Suppressor macrophage treated with lipopolysaccharide for 4 hours (primary cell): ENCODE measurements at places on chromosomes 11 and 22.

DNA sequence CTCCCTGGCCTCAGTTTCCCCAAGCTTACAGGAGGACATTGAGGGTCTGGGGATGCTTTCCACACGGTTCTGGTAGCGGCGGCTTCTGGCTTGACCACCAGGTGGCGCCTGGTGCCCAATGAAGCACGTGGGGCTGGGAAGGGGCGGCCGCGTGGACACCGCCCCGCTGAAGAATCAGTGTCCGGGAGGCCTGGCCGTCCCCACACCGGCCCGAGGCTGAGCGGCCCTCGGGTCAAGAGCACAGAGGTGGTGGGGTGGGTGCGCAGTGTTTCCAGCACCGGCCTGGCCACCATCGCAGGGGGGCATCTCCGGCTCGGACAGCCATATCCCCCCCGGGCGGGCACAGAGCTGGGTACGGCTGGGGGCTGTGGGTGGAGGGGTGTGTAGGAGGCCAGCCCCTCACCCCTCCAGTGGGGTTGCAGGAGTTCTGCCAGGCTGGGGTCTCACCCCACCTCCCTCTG is 27.8 kb upstream of the PPARA start:
- DNase-seq, result peak; percentile 82

- no peak for DNase-seq
Observed at GRCh38 chr11:133547808-133548494, 15.7 kb upstream of the OPCML start.

DNA sequence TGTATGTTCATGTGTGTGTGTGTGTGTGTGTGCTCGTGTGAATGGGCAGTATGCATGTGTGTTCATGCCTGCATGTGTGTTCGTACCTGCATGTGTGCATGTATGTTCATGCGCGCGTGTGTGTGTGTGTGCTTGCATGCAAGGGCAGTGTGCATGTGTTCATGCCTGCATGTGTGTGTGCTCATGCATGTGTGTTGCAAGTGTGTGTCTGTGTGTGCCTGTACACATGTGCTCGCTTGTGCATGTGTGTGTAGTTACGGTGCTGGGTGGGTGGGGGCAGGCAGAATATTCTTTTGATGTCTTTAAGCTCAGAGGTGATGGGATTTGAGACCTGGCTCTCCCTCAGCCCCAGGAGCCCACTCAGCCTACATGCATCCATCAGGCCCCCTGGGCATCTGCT is 822.1 kb downstream of the BRD1 start:
- no peak for DNase-seq

GRCh38 chr11:12275818-12276217 is 101.6 kb upstream of the PARVA start:
- DNase-seq, result no peak

- no peak for DNase-seq
Observed at GRCh38 chr11:100956351-100956750, 173.3 kb downstream of the PGR start.

DNA sequence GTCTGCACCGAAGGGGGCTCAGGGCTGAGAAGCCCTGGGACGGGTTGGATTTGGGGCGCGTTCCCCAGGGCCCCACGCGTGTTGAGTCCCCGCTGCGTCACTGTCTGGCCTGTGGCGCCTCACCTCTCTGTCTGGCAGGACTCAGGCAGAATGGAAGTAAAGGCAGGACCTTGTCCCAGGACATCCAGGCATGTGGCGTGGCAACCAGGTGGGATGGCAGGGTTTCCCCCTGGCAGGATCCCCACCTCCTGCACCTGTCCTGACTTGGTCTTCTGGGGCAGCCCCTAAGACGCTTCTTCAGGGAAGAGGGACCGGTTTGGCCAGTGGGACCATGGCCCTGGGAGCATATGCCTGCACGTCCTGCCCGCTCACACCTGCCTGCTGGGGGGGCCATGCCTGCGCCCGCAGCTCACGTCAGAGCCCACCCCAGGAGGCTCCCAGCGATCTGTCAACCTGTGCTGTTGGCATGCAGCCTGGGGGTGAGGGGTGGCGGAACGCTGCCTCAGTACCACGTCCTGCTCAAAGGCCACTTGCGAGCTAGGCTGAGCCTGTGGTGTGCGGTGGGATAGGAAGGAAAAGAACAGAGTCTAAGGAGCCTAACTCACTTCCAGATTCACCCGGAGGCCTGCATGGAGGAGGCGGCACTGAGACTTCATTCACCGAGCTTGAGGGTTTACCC is 72.7 kb downstream of the KCNQ1 start:
- DNase-seq, result no peak

DNA sequence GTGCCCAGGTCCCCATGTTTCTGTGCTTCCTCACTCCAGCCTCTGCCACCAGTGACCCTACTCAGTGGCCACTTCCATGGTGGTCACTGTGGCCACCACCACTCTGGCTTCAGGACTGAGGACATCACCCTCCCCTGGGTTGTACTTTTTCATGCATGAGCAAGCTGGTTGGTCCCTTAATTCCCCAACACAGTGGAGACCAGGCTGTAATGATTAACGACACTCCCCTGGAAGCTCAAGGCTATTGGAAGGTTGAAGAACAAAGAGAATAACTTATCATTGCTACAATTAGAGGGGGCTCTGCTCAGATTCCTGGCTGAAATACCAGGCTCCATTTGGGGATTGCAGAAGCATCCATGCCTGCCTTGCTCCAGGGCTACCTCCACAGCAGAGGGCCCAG is 10.5 kb downstream of the PLAAT4 start:
- DNase-seq, result no peak

DNA sequence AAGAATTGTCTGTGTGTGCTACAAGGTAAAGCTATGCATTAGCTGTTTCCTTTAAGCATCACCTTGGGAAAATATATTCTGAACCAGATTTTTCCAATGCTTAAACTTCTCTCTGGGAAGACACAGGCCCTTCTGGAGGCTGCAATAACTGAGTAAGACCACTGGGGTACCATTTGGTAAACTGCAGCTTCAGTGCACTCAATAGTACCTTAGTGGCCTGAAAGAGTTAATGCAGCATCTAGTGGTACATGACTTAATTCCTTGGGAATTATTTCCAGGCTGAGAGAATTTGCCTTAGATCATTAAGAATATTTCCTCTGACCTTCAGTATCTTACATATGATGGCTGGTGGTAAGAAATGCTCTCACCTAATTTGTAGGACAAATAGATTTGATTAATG is 727.4 kb downstream of the DLG2 start:
- no peak for DNase-seq

DNA sequence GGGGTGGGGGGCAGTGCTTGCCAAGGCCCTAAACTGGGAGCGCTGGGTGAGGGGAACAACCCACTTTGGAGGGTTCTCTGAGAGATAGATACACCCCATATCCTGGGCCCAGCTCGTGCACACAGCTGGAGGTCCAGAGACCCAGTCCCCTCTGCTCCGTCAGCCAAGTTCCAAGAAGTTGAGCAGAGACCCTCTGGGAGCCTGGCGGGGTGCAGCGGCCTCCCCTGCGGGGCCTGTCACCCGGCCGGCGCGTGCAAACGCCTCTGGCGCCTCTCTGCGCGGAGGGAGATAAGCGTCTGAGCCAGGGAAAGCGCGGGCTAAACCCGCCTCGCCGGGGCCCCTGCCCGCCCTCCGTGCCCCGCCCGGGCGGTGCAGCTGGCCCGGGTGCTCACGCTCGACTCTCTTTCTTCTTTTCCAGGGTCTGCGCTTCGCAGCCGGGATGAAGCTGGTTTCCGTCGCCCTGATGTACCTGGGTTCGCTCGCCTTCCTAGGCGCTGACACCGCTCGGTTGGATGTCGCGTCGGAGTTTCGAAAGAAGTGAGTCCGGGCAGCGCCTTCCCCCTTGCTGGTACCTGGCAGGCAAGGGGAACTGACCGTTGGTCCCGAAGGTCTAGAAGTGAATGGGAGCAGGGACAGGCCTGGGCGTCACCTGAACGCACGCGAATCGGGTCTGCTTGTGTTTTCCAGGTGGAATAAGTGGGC is 540 bp downstream of the ADM start:
- DNase-seq, result peak; percentile 62

DNA sequence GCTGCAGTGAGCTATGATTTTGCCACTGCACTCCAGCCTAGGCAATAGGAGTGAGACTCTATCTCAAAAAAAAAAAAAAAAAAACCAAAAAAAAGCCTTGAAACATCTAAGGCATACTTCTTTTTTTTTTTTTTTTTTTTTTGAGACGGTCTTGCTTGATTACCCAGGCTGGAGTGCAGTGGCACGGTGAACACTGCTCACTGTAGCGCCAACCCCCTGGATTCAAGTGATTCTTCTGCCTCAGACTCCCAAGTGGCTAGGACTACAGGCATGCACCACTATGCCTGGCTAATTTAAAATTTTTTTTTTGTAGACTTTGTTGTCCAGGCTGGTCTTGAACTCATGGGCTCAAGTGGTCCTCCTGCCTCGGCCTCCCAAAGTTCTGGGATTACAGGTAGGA is 19.5 kb downstream of the ARFGAP3 start:
- DNase-seq, result no peak

DNA sequence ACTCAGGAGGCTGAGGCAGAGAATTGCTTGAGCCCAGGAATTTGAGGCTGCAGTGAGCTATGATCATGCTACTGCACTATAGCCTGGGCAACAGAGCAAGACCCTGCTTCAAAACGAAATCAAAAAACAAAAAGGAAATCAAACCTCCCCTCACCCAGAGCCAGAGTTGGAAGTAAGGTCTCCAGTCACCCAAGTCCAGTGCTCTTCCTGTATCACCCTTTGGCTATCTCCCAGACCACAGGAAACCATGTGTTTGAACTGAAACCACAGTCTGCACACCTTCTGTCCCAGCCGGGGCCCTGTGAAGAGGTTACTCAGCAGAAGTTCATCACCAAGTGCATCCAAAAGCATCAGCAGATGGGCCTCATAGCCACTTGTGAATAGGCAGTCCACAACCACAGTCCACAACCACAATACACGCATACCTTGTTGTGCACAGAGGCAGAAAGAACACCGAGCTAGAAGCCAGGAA is 4.6 kb downstream of the MYH9 start:
- DNase-seq, result no peak

GRCh38 chr11:38460429-38460828 is 1862.4 kb upstream of the RAG2 start:
- no peak for DNase-seq

DNA sequence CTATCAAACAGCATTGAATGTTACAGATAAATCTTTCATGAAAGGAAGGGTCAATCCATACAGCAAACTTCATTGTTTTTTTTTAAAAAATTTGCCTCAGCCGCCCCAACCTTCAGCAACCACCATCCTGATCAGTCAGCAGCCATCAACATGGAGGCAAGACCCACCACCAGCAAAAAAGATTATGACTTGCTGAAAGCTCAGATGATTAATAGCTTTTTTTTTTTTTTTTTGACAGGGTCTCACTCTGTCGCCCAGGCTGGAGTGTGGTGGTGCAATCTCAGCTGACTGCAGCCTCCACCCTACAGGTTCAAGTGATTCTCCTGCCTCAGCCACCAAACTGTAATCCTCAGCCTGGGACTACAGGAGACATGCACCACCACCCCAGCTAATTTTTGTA is 18.0 kb upstream of the CD3E start:
- DNase-seq, result no peak

DNA sequence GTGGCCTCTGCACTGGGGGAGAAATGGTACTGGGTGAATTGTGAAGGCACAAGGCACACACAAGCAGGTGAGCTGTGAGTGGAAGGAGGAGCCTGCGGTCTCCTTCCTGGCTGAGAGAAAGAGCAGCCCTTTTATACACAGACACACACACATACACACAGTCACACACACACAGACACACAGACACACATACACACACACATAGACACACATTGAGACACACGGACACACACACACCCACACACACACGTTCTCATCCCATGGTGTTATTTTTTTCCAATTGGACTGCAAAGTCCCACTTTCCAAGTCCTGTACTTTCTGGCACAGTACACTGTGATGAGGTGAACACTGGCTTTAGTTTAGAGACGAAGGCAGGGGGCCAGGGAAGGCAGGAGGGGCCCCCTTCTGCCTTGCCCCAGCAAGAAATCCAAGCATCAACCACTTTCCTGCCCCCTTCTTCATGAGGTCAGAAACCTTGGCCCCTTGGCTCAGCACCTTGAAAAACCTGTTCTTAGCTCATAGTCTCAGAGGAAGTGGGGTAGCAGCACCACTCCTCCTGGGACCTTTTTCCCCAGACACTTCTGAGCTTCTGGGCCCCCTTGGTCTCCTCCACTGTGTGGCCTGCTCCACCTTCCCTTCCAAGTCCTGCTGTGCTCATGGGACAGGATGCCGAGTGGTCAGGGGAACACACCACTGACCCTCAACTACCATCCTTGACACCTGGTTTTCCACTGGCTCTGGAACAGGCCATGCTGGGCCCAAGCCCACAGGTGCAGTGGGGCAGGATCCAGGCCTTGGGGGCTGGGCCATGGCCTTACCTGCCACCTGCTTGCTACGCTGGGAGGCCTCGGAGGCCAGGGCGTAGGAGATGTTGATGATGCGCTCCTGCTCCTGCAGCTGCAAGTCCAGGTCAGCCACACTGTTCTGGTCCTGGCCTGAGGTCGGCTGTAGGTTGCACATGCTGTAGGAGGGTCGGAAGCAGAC is 43.8 kb downstream of the C11orf58 start:
- DNase-seq, result no peak

DNA sequence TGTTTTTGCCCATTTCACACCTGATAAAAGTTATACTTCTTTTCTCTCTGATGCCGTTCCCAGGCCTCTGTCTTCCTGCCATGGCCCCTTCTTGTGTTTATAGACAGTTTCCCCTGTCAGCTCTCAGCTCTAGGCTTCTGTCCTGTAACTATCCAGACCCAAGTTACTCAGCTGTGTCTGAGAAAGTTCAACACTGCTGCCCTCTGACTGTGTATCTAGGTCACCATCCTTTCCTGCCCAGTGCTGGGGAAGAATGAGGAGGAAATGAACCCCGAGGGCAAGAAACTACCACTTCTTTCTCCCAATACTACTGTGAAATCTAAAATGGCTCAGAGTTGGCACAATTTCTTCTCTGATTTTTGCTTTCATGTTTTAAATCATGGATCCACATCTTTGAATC is 29.6 kb downstream of the SNX19 start:
- DNase-seq, result no peak
